ENCODE measurements at places on chromosomes 13 and 19. TPM values are rescaled to one million over a fixed set of nuclear protein-coding genes. Genes with fewer than 3 reads are reported as not detected.
A peak's percentile ranks its signal among the peaks of the same experiment; 100 is the strongest.

- no peak for DNase-seq
These were observed 313.3 kb downstream of the ENOX1 start for GRCh38 chr13:43473437-43473836.

- no peak for DNase-seq
These were observed 97.6 kb upstream of the HTR2A start for GRCh38 chr13:46994492-46994891.

DNA sequence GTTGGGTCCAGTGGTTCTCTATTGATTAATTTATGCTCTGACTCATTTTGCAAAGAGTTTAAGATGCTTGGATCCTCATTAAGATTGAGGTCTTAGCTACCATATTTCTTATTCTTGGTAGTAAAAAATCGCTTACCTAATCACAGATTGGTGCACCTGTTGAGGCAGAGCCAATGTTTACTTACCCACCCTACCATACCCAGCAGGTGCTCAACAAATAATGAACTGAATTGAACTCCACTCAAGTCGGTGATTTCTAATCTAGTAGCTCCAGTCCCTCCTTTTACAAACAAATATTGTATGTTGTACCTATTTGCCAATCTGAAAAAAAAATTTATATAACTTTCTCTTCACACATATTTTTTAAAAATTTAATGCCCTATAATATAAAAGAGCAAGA, 361.0 kb downstream of the FGF14 start:
- DNase-seq, result no peak

GRCh38 chr13:77584106-77584505, 48.6 kb downstream of the SCEL start:
- DNase-seq, result no peak

DNA sequence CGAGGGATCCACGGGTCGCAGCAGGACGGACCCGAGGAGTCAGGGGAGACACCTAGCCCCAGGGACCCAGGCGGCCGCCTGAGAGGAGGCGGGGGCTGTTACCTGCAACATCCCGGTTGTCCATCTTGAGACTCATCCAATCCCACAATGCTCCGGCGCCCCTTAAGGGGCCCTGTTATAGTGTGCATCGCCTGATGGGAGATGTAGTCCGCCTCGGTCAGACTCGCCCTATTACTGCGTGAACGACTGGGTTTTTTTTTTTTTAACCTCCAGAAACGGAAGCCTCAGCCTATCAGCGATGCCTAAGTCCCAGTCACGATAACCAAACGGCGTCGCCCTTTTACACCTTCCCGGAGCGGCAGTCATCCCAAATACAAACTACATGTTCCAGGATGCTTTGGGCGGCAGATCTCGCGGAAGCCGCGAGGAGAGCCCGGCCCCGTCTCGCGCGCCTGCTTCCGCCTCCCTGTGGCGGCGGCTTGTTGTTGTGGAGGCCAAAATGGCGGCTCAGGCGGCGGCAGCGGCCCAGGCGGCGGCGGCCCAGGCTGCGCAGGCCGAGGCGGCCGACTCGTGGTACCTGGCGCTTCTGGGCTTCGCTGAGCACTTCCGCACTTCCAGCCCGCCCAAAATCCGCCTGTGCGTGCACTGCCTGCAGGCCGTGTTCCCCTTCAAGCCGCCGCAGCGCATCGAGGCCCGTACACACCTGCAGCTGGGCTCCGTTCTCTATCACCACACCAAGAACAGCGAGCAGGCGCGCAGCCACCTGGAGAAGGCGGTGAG, at the start of the genes MAU2 and SUGP1:
TSS of gene MAU2 (plus strand) at position 469 of the 780 bp plus-strand sequence. CDS start at position 500, 31 bp downstream.
TSS of gene SUGP1 (minus strand) at position 149 of the 780 bp plus-strand sequence. CDS start at position 136, 13 bp downstream.
- DNase-seq, result peak; percentile 62

DNA sequence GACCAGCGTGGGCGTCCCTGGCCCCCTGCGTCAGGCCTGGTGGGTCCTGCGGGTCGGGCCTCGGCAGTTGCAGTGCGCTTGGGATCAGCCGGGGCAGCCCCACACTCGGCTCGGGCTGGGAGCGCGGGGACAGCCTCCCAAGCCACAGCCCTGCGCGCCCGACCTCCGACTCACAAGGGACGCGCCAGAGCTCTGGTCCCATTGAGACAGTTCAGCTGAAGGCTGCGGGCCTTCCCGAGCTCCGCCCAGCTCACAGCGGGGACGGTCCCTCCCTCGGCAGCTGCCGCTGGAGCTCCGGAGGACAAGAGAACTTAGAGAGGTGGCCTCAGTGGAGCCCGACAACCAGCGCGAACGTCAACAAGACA, 45.7 kb upstream of the ZNF730 start:
- no peak for DNase-seq

GRCh38 chr13:61406275-61406674, 9.4 kb downstream of the PCDH20 start:
- no peak for DNase-seq

DNA sequence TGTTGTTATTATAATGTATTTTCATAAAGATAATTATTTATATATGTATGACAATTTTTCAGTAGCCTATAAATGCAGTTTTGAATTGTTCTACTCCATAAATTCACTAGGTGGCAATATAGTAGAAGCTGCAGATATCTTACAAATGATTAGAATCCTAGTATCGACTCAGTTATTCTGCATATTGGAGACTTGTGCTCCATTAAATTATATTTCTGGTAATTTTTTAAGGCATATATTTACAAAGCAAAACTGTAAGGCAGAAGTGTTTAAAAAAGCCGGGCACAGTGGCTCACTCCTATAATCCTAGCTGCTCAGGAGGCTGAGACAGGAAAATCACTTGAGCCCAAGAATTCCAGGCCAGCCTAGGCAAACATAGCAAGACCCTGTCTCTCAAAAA, 58.7 kb downstream of the DPY19L3 start:
- no peak for DNase-seq

GRCh38 chr19:40923934-40924391, 41.9 kb upstream of the CYP2A7 start:
- DNase-seq, result no peak

DNA sequence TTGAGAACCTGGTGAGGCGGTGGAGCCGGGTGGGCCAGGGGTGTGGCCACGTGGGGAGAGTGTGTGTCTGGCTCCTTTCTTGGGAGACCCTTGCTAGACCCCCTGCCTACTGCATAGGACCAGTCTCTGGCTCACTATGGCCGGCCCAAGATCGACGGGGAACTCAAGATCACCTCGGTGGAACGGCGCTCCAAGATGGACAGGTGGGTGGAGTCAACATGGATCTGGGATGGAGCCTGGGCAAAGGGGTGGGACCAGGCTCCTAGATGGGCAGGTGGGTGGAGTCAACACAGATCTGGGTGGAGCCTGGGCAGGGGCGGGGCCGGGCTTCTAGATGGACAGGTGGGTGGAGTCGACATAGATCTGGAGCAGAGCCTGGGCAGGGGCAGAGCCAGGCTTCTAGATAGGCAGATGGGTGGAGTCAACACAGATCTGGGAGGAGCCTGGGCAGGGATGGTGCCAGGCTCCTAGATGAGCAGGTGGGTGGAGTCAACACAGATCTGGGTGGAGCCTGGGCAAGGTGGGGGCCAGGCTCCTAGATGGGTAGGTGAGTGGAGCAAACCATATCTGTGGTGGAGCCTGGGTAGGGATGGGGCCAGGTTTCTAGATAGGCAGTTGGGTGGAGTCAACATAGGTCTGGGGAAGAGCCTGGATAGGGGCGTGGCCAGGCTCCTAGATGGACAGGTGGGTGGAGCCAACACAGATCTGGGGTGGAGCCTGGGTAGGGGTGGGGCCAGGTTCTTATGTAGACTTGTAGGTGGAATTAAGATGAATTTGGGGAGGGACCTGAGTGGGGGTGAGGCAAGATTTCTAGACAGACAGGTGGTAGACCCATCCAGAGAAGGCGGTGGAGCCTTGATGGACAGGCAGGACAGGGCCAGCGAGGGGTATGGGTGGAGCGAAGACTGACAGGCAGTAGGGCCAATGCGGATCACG, 56.5 kb downstream of the VAV1 start:
- DNase-seq, result no peak

GRCh38 chr13:110238818-110239195, 68.2 kb downstream of the COL4A1 start:
- DNase-seq, result no peak

DNA sequence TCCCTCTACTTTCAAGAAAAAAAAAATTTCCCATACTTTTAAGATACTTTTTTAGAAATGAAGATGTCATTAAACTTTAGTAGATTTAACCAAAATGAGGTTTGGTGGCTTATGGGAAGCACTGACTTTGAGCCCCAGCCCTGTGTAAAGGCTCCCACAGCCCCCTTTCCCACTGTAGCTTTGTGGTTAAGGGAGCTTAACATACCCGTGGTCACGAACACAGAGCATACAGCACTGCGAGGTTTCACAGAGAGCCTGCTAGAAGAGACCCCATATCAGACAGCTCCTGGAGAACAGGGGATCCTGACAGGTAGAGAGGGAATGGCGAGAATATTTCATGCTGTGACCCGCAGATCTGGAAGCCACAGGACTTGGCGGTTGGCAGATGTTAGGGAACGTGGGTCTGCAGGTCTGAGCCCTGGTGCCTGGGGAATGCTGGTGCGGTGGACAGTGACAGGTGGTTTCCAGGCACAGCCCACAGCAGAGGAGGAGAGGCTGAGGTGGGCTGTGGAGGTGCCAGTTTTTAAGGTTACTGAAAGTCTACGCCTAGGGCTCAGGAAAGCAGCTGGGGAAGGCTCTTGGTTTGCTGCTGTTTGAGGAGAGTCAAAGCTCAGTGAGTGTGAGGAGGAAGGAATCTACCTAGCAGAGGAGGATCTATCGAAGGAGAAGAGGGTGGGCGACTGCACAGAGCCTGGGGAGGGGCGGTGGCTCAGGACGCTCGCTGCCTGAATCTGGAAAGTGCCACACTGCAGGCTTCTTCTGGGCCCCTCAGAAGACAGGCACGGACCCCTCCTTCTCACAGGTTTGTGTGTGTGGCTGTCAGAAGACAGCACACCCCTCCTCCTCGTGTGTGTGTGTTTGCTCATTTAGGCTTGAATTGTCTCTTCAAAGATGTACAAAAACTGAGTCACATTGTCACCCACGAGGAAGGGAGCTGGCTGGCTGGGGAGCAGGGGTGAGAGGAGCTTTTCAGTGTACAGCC, 49.9 kb downstream of the SLC7A9 start:
- no peak for DNase-seq

DNA sequence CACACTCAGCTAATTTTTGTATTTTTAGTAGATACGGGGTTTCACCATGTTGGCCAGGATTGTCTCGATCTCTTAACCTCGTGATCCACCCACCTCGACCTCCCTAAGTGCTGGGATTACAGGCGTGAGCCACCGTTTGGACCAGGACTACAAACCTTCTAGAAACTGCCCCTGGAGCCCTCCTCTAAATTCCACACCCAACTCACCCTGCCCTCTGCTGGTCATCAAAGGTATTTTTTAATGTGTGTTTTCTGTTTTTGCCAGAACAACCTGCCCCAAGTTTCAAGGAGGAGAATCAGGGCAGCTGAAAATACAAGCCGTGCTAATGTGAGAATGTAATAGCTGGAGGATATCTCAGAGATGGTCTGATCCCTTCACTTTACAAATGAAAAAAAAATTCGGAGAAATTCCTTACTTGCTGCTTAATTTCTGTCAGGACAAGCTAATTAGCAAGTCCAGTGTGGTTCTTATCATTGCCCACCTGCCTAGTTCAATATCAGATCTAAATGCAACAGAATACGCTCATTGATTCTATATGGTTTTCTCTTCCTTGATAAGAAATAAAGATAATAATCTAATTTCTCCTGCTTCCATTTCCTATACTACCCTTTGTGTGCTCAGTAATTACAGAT, 4.1 kb downstream of the ATP8A2 start:
- DNase-seq, result no peak

DNA sequence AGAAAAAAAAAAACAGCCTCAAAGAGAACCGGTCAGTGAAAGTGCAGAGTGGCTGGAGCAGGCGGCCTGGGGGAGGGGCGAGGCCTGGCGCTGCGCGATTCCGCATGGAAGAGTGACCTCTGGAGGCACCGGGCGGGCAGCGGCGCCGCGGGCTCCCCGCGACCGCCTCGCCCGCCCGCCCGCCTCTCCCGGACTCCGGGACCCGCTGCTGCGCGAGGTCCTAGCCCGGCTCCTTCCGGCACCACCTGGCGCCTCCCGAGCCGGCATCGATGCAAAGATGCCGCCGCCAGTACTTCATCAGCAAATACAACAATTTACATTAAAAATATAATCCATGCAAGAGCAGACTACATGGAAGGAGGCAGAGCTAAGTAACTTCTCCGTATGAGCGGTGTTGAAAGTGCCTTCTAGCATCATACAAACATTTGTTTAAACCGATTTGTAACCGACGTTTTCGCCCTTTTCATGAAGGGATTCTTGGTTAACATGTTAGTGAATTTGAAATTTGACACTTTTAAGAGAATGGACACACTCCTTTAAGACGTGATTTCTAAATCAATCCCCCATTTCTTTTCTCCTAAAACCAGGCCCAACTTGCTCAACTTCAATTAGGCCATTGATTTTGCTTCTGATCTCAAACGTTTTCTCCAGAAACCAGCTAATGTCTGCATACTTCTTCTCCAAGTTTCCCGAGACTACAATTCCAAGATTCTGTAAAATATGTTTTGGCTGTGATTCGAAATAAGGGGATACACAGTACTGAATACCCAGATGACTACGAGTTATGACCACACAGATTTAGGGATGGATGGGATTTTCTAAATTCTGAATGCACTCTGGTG, 2.1 kb downstream of the EFNB2 start:
- DNase-seq, result peak; percentile 48

GRCh38 chr13:97978651-97979050, 25.2 kb downstream of the IPO5 start:
- no peak for DNase-seq

DNA sequence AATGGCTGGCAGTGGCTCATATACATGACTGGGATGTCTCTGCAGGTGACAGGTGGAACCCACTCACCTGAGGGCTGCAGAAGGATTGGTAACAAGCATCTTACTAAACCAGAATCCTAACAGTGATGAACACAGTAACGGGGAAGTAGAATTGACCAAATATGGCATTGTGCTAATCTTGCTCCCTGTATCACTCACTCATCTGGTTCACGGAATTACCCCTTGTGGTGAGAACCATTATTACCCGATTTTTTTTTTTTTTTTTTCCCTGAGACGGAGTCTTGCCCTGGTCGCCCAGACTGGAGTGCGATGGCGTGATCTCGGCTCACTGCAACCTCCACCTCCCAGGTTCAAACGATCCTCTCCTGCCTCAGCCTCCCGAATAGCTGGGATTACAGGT, 69.5 kb downstream of the PTPRS start:
- no peak for DNase-seq

NLRP4 gene
- not detected for total RNA-seq

IL27RA gene
- total RNA-seq, result 10.1 TPM

SULT2A1 gene
- not detected for total RNA-seq
